ENCODE measurements at places on chromosomes 2 and 18.

DNA sequence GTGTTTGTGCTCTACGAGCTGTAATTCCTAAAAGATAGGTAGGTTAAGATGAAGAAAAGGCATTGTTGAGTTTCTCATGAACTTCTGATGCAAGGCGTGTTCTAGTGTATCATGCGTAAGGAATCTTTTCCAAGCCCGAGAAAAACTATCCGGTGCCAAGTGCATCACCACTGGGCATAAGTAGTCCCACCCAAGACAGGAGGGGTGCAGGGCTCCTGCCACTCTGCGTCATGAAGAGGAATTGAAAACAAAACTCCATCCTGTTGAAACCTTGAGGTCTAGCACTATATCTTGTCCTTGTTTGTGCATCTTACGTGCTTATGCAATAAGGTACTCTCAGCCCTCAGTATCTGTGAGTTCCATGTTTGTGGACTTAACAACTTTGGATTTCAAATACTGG lies 45.7 kb downstream of the RAB31 start:
- H3K4me3 ChIP-seq = no peak overlapping the region
- DNase-seq = no peak
- peaks cover 11% of the 10 kb centered on the region for H3K4me1 ChIP-seq
- no peak overlapping the region for H3K27ac ChIP-seq

- H3K4me3 ChIP-seq = peak overlapping the region; percentile 9
- H3K27me3 ChIP-seq = no peaks in the 10 kb centered on the region
- H3K36me3 ChIP-seq = no peaks in the 10 kb centered on the region
- no peak overlapping the region for H3K27ac ChIP-seq
Measured at GRCh38 chr2:190891372-190891771, 10.8 kb downstream of the GLS start.

- no peak overlapping the region for H3K4me3 ChIP-seq
- no peaks in the 10 kb centered on the region for H3K36me3 ChIP-seq
- DNase-seq = no peak
- peaks cover 2% of the 10 kb centered on the region for H3K4me1 ChIP-seq
- no peaks in the 10 kb centered on the region for H3K27me3 ChIP-seq
Measured at GRCh38 chr18:32909798-32910561, 137.2 kb upstream of the KLHL14 start.

GRCh38 chr2:195494451-195494850 lies 162.6 kb upstream of the SLC39A10 start:
- no peak overlapping the region for H3K27ac ChIP-seq
- H3K4me1 ChIP-seq = peaks cover 14% of the 10 kb centered on the region
- no peaks in the 10 kb centered on the region for H3K27me3 ChIP-seq
- H3K4me3 ChIP-seq = no peak overlapping the region

DNA sequence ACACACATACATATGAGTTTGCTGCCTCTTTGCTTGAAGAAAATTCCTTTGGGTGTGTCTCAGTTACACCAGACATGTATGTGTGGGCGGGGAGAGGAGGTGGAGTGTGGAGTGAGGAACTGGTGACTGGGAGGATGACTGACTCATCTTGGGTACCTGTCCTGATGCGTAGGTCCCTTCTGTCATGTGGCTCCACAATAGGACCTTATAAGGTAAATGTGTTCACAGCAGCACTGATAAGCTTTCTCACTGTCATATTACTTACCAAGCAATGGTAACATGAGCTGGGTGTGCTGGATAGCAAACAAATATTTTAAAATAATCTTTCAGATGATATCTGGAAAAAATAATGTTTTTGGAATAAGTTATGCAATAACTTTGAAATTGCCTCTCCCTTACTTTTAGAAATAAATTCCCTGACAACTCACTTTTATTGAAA lies 45.1 kb downstream of the SLC9A2 start:
- H3K36me3 ChIP-seq = peaks cover 2% of the 10 kb centered on the region
- no peak overlapping the region for H3K4me3 ChIP-seq
- DNase-seq = no peak
- H3K27ac ChIP-seq = no peak overlapping the region

- no peaks in the 10 kb centered on the region for H3K4me1 ChIP-seq
- H3K27ac ChIP-seq = no peak overlapping the region
- no peaks in the 10 kb centered on the region for H3K36me3 ChIP-seq
- DNase-seq = no peak
Measured at GRCh38 chr2:179129574-179130238, 79.8 kb upstream of the CCDC141 start.

GRCh38 chr2:25881764-25882163 lies 3.5 kb upstream of the ASXL2 start:
- H3K4me1 ChIP-seq = peaks cover 14% of the 10 kb centered on the region
- no peak for DNase-seq
- no peaks in the 10 kb centered on the region for H3K36me3 ChIP-seq

GRCh38 chr2:201956361-201956760 lies 77.3 kb upstream of the FZD7 start:
- H3K36me3 ChIP-seq = no peaks in the 10 kb centered on the region
- peaks cover 26% of the 10 kb centered on the region for H3K27me3 ChIP-seq
- H3K4me1 ChIP-seq = peaks cover 4% of the 10 kb centered on the region
- H3K27ac ChIP-seq = no peak overlapping the region
- DNase-seq = no peak
- no peak overlapping the region for H3K4me3 ChIP-seq

GRCh38 chr2:215504547-215504946 lies 68.7 kb upstream of the FN1 start:
- H3K4me1 ChIP-seq = peaks cover 4% of the 10 kb centered on the region
- no peak overlapping the region for H3K27ac ChIP-seq
- H3K4me3 ChIP-seq = no peak overlapping the region
- DNase-seq = no peak

DNA sequence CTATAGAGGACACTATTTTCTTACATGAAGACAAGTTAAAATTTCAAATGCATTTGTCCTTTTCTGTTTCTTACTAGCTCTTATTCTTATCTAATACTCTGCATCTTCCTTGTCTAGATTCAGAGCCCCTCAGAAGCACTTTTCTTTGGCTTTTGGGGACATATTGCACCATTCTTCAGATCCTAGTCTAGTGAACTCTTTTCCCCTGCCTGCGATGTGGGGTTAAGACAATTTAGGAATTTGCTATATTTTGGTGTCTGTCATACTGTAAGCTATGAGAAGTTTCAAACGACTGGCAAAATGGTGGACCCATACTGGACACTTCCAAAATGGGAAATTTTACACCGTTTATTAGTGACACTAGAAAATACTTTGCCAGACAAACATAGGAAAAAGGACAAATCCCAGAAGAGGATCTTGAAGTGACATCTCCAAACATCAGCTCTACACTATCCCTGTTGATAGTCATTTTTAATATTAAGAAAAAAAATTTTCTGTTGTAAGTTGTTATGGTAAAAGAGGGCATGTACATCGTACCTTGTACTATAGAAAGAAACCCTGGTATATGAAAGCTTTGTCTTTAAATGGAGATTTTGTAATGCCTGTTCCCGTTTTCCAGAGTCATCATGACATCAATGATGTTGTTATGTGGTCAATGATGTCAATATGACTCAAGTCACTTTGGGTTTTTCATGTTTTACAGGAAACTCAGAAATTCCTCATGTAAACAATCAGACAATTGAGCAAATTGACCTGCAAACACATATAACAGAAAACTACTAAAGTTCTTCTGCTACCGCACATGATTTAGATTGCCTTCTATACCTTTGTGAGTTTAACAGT lies 4.4 kb upstream of the KYNU start:
- no peaks in the 10 kb centered on the region for H3K36me3 ChIP-seq
- H3K4me1 ChIP-seq = no peaks in the 10 kb centered on the region
- no peak overlapping the region for H3K4me3 ChIP-seq
- no peaks in the 10 kb centered on the region for H3K27me3 ChIP-seq
- H3K27ac ChIP-seq = no peak overlapping the region
- no peak for DNase-seq

DNA sequence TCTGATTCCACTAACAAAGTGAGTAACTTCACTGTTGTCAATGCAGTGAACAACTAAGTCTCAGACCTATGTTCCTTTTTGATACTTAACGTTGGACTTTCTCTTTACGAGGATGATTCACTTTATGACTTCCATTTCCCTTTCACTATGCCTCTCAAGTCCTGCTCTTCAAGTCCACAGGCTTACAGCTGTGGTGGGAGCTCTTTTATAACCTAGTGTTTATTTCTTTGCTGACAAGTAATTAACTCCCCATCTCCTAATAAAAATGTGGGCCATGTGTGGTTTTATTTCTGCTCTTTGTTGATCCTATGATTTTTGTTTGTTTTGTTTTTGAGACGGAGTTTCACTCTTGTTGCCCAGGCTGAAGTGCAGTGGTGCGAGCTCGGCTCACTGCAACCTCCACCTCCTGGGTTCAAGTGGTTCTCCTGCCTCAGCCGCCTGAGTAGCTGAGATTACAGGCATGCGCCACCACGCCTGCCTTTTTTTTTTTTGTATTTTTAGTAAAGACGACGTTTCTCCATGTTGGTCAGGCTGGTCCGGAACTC lies 142.1 kb downstream of the USP34 start:
- no peak overlapping the region for H3K4me3 ChIP-seq
- peaks cover 8% of the 10 kb centered on the region for H3K4me1 ChIP-seq
- H3K27ac ChIP-seq = peak overlapping the region; percentile 56
- no peak for DNase-seq
- no peaks in the 10 kb centered on the region for H3K27me3 ChIP-seq

DNA sequence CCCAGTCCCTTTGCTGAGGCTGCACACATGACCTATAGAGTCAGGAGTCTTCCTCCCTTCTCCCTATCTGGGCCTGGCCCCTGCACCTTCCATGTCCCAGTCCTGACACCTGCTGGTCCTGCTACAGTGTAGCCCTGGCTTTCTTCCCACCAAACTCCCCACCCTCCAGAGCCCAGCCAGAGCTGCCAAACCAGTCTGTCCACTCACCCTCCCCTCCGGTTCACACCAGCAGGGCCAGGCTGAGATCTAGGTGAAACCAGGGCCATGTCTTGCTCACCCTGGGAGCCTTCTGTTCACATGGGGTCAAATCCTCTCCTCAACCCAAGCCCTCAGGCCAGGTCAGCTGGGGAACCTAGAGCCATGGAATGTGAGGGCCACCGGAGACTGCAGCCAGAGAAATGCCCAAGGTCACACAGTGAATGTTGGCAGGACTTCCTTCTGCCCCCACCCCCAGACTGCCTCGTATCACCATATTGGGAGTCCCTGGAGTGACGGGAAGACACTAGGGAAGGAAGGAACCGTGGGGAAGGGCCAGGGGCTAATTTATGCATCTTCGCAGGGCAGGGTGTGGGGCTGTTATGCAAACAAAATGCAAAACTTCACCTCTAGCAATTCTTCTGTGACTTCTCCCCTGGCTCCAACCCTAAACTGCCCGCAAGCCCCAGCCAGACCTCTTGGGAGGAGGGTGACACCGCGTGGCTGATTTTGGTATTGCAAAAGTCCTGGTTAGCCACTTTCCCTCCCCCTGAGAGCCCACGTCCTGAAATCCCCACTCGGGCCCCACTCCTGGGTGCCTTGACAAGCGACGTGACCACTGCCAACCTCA lies 14.6 kb downstream of the TNS1 start:
- H3K27ac ChIP-seq = no peak overlapping the region
- peaks cover 4% of the 10 kb centered on the region for H3K4me1 ChIP-seq
- H3K4me3 ChIP-seq = no peak overlapping the region
- no peaks in the 10 kb centered on the region for H3K36me3 ChIP-seq
- H3K27me3 ChIP-seq = peaks cover 10% of the 10 kb centered on the region
- peak; percentile 77 for DNase-seq

DNA sequence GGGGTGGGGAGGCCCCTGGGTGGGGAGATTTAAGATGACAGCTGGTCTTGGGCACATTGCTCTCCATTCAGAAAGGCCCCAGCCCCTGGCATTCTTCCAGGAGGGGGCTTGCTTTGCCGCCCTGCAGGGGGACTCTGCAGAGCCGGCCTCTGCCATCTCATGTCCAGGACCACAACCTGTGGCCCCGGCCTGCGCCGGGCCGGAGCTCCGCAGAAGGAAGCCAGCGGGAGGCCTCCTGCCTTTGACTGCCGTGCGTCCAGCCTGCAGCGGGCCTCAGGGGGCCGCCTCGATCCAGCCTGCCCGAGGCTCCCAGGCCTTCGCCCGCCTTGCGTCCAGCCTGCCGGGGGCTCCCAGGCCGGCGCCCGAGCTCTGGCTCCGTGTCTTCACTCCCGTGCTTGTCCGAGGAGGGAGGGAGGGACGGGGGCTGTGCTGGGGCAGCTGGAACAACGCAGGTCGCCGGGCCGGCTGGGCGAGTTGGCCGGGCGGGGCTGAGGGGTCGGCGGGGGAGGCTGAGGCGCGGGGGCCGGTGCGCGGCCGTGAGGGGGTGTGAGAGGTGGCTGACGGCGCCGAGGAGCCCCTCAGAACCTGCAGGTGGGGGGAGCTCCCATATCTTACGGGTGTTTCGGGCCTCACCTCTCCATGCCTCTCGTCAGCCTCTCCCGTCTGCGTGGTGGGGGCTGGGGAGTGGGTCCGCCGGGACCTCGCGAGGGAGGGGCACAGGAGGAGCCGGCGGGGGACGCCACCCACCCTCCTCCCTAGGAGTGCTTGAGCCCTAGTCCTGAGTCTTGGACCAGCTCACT lies 20.4 kb downstream of the GPC1 start:
- no peak for DNase-seq
- H3K27me3 ChIP-seq = peaks cover 10% of the 10 kb centered on the region
- no peak overlapping the region for H3K4me3 ChIP-seq
- H3K36me3 ChIP-seq = peaks cover 5% of the 10 kb centered on the region
- no peak overlapping the region for H3K27ac ChIP-seq

GRCh38 chr2:62217421-62217820 lies 21.5 kb downstream of the B3GNT2 start:
- peak overlapping the region; percentile 88 for H3K27ac ChIP-seq
- peaks cover 60% of the 10 kb centered on the region for H3K4me1 ChIP-seq
- H3K36me3 ChIP-seq = peaks cover 21% of the 10 kb centered on the region
- DNase-seq = no peak
- H3K27me3 ChIP-seq = no peaks in the 10 kb centered on the region

GRCh38 chr18:64027931-64028695 lies 58.2 kb downstream of the SERPINB8 start:
- no peak for DNase-seq
- no peaks in the 10 kb centered on the region for H3K36me3 ChIP-seq

DNA sequence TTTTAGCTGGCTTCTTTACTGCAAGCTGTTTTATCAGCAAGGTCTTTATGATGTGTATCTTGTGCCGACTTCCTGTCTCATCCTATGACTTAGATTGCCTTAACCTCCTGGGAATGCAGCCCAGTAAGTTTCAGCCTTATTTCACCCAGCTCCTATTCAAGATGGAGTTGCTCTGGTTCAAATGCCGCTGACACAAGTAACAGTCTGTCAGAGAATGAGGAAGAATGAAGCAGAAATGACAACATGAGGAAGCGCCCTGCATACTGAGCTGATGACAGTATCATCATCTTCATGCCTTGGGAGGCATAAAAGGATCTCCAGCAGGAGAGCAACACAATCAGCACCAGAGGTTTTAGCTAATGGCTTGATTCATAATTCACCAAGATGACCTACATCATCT lies 309.4 kb downstream of the NBAS start:
- H3K36me3 ChIP-seq = peaks cover 19% of the 10 kb centered on the region
- no peak overlapping the region for H3K27ac ChIP-seq
- H3K4me1 ChIP-seq = peaks cover 4% of the 10 kb centered on the region
- DNase-seq = no peak

GRCh38 chr2:48180557-48180956 lies 274.3 kb upstream of the FBXO11 start:
- H3K4me3 ChIP-seq = no peak overlapping the region
- no peak overlapping the region for H3K27ac ChIP-seq
- no peak for DNase-seq

- H3K4me1 ChIP-seq = no peaks in the 10 kb centered on the region
- no peaks in the 10 kb centered on the region for H3K36me3 ChIP-seq
- H3K4me3 ChIP-seq = no peak overlapping the region
- H3K27ac ChIP-seq = no peak overlapping the region
- H3K27me3 ChIP-seq = no peaks in the 10 kb centered on the region
Measured at GRCh38 chr2:124834331-124834730, 809.2 kb downstream of the CNTNAP5 start.

GRCh38 chr2:129887688-129888266 lies 91.7 kb upstream of the RAB6C start:
- no peaks in the 10 kb centered on the region for H3K4me1 ChIP-seq
- H3K36me3 ChIP-seq = no peaks in the 10 kb centered on the region
- H3K27ac ChIP-seq = no peak overlapping the region
- DNase-seq = no peak
- no peak overlapping the region for H3K4me3 ChIP-seq
- peaks cover 13% of the 10 kb centered on the region for H3K27me3 ChIP-seq

All from naive thymus-derived CD8-positive, alpha-beta T cell (primary cell).